Inflammatory macrophage treated with lipopolysaccharide for 1 hour (primary cell): ENCODE measurements at places on chromosomes 16 and 17.
A peak's percentile ranks its signal among the peaks of the same experiment; 100 is the strongest.

GRCh38 chr16:70653406-70653805 is 7.0 kb downstream of the IL34 start:
- no peak for DNase-seq

DNA sequence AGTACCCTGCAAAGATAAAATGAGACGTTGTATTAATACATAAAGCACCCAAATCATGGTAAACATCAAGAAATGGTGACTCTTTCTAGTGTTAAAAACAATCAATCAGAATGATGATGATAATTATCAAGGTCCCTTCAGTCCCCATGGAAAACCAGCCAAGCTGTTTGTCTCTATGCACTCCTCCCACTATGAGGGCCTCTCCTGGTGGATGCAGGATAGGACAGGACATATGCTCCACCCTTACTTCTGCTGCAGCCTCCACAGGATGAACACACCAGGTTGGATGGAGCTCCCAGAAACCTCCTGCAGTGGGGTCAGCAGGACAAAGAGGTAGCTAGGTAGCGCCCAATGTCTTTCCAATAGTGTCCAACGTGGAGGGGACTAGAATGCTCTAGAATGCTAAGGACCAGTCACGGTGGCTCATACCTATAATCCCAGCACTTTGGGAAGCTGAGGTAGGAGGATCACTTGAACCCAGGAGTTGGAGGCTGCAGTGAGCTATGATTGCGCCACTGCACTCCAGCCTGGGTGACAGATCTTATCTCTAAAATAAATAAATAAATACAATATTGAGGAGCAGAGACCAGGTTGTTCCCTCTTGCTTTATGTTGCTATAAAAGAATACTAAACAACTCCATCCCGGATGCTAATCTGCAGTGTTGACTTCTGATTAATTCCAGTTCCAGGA is 9.9 kb upstream of the KDM8 start:
- DNase-seq, result no peak

DNA sequence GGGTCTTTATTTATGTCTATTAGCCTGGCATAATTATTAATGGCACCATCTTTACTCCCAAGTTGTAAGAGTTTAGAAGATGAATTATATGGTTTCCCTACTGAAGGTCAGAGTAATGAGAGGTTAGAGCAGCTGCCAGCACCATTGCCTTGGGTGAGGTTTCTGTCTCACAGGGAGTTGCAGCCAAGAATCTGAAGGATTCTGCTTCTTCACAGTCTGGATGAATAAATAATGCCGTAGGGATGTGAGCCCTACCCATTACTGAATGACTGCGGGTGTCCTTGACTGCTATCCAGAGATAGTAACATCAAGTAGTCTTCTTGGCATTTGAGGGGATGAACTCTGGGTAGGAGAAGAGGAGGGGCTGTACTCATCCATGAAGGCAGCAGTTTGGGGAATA is 52.8 kb upstream of the SMIM36 start:
- DNase-seq, result no peak

DNA sequence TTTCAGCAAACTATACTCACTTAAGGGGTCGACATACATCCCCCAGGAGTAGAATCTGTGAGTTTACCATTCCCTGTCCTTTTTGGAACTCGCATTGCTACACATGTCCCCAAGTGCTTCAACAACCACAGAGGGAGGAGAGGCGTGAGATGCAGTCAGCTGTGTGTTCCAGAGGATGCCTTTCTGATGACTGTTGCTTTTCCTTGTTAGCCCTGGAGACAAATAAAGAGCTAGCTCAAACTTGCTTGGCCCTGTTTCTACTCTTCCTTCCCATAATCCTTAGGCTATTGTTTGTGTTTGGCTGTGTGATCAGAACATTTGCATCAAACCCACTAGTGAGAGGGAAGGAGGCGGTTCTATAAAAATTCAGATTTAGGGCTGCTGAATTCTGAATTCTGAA is 264.0 kb downstream of the ENGASE start:
- DNase-seq, result no peak

DNA sequence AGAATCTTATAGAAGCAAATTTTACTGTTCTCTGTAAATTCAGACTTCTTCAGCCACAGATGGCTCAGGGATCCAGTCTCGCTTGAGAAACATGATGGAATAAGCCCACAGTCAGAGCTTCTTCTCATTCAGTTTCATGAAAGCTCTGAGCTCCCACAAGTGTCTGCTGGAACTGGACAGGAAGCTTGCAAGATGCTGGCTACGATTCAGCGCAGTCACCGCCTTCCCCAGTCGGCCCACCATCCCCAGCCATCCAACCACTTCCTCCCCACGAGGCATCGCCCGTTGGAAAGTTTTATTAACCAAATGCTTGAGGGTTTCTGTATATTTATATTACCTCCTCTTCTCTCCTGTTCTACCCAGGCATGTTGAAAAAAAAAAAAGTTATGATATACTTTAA is 171.7 kb downstream of the ZFHX3 start:
- peak; percentile 85 for DNase-seq

DNA sequence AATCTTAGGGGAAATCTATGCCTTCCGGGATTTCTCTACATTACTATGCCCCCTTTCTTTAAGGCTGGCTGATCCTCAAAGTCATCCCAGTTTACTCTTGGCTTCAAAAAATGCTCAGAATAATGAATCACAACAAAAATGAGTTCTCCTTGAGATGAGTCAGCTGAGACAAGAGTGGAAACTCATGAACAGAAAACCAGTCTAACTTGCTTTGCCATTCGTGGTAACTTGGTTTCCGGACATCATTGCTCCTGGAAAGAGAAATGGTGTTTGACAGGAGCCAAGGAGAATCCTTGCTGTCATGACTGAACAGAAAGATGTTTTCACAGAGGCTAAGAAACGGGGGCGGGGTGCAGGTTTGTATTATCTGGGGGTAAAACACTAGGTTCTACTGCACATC is 435.6 kb upstream of the DYNLRB2 start:
- DNase-seq, result no peak

GRCh38 chr16:48022496-48022895 is 133.3 kb downstream of the ABCC12 start:
- no peak for DNase-seq

GRCh38 chr17:59431601-59432000 is 100.1 kb downstream of the YPEL2 start:
- DNase-seq, result peak; percentile 66

DNA sequence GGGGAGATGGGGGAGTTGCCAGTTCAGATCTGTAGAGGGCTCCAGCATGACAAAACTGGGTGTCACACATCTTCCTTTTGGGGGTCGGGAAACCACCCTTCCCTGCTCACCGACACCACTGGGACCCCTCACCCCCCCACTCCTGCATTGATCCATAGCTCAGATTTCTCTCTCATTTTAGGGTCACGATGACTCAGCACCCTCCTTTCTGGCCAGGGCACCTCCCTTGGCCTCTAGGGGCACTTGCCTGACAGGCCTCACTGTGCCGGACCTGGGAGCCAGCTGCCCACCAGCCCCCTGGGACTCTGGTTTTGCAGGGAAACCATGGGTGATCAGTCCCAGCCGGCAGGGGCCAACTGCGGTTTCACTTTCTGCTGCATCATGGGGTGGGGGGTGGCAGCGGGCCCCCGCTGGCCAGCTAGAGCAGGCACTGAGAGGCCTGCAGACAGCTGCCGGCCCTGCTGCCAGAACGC is 239.4 kb downstream of the MRTFB start:
- no peak for DNase-seq

GRCh38 chr16:49855280-49855821 is 561 bp downstream of the ZNF423 start:
- DNase-seq, result no peak

- no peak for DNase-seq
Observed at GRCh38 chr16:49532873-49533272, 159.3 kb downstream of the C16orf78 start.

GRCh38 chr17:34435182-34435928 is 72.3 kb upstream of the CCL1 start:
- no peak for DNase-seq

DNA sequence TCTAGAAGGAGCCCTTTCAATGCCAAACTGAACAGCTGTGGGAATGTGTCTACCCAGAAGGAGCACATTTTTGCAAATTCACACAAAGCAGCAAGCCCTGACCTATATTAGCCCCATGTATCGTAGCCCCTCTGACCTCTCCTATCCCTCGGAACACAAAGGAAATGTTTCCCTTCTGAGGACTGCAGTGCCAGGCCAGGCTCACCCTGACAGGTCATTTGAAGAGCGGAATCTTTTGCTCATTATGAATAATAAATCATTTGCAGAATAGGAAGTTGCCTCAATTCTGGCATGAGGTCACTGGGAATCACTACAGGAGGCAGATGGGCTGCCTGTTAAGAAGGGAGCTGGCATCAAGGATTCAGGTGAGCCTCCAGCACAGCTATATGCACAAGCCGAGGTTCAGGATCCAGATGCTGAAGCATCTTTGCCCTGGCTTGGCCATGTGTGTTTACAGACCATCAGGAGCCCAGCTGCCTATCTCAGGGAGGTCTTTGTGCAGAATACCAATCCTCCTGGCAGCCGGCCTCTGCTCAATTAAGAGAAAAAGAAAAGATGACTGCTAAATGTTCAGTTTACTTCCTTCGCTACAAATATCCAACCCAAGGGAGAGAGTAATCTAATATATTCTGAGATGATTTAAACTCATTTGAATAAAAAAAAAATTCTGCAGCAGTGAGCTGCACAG is 119.4 kb downstream of the USP31 start:
- DNase-seq, result no peak

DNA sequence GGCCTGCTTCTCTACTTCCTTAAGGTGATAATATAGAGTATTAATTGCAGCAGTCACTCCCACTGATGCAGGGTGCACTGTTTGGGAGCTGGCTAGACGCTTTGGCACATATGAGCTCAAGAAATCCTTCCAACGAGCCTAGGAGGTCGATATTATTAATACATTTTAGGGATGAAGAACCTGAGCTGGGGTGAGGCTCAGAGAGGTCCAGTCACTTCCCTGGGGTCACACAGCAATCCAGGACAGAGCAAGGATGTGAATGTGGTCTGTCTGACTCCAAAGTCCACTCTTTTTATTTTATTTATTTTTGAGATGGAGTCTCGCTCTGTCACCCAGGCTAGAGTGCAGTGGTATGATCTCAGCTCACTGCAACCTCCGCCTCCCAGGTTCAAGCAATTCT is 156.4 kb upstream of the CDC42EP4 start:
- DNase-seq, result no peak

GRCh38 chr17:8393470-8394231 is 4.0 kb downstream of the RNF222 start:
- no peak for DNase-seq

- no peak for DNase-seq
Observed at GRCh38 chr16:54425681-54426552, 139.3 kb upstream of the IRX3 start.

DNA sequence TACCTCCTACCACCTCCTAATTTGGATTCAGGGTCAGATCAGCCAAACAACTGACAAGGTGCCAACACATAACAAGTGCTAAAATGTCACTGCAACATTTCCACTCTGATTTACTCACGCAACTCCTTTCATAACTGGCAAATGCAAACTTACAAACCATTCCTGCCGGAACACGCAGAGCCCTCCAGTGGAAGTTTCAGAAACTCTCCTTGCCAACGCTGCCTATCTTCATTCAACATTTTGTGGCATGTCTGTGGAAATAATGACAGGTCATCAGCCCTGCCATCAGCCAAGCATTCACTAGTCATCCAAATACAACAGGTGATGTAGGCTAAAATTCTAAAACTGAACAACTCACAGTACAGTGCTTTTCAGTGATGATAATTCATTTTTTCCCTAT is 37.7 kb upstream of the OR3A1 start:
- no peak for DNase-seq

DNA sequence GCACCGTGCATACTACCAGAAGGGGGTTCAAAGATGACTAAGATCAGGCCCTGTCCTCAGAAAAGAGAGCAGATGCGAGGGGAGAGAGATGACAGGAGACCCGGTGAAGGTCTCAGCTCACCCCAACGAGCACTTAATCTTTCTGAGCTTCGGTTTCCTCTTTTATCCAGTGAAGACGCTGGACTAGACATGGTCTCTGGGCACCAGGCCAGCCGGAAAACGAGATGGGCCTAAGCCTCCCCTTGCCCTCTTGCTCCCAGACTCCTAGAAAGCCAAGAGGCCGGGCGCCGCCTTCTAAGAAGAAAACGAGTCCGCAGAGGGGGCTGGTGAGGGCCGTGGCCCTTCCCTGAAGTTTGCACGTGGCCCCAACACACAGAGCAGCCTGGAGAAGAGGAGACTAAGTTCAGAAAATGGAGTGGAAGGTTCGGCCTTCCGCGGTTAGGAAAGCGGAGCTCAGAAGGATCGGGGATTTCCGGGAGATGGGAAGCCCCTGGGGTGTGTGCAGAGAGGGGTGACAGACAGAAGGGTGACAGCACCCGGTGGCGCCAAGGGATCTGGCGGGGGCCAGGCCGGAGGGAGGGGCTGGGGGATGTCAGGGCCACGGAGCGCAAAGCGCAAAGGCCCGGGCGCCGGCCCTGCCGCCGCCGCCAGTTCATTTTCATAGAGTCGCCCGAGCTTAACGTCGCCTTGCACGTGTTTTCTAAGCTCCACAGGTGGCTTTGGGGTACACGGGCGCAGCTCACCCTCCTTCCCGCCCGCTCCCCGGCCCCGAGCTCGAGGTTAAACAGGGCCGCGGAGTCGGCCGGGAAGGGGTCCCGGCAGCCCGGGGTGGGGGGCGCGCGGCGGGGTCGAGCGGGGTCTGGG is 42.1 kb upstream of the BHLHA9 start:
- peak; percentile 75 for DNase-seq

GRCh38 chr17:35051183-35051578 is 12.3 kb downstream of the RFFL start:
- DNase-seq, result peak; percentile 79
